ENCODE measurements at places on chromosomes 12 and 14.

GRCh38 chr12:72448089-72448488, 175.9 kb downstream of the TRHDE start:
- DNase-seq: no peak

DNA sequence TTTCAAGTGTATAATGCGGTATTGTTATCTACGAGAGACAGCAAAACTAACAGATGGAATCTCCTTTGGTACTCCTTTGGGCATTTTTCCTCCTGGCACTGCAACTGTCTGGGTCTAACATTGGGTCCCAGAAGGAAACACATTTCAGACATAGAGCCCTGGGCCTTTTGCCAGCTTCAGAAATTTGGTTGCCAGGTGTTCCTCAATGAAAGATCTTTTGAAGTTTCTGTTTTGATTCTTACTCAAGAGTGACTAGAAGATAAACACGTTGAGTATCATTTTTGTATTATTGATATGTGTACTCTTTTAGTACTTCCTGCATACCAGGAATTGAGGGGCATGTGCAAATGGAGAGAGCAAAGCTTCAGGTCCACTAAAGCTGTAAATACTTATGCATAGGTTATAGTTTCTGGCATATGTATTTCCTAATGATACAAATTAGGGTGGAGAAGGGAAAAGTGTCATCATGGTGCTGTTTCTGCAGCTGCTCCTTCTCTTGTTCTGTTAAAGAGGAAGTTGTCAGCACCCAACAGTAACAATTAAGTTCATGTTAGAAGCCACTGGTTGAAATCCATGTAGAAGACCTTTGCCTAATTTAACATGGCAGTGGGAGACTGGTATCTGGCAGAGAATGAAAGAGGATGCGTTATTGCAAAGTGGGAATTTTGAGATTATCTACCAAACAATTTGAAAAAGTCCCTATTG, 53.5 kb downstream of the SLC38A6 start:
- DNase-seq: peak; percentile 48

- DNase-seq: no peak
Measured at GRCh38 chr14:71725922-71726579, 206.2 kb upstream of the RGS6 start.

DNA sequence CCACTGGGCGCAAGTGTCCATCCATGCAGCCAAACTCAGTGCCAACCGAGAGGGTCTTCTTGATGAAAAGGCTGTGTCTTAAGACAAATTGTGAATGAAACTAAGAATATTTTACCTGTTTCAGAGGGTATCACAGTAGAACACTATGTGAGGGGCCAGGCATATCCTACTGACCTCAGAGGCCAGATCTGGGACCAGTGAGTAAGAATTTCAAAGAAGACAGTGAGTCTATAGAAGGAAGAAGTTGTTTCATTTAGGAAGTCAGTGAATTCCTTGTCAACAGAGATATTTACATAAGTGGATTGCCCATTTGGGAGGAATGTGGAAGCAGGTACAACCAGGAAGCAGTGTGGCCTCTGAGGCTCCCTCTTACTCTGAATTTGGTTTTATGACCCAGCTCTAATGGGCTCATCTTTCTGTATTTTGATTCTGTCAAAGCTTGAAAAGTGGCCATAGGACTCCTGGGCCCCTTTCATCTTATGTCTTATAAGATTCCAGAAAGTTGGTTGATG, 137.4 kb downstream of the ZNF664 start:
- DNase-seq: no peak

DNA sequence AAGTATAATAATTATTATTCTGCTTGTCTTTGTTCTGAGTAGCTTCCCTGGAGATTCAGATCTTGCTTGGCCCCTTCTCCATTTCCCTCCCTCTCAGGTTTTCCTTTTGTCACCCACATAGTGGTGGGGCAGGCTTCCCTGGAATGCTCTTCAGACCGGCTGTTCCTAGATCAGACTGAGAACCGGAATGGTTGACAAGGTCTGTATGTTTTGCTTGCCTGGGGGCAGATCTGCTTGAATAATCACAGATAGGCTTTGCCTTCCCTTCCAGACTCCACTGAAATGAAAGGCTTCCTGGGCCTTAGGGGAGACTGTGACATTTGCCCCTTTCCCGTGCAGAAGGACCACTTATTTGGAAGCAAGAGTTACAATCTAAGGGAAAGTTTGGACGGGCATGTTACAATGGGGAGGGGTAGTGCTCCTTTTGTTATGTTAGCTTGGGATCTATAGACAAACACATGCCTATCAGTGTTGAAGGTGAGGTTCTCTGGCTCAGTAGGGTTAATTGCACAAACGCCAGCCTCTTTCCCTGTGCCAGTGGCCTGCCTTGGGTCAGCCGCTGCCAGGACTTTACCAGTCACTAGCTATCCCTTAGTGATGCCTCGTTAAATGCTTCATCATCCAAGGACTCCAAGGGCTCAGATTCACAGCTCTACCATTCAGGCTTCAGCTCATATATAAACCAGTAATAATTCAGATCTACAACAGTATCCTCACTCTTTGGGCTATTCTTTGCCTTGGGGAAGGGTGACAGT, 178.6 kb downstream of the SNAPC1 start:
- DNase-seq: no peak

DNA sequence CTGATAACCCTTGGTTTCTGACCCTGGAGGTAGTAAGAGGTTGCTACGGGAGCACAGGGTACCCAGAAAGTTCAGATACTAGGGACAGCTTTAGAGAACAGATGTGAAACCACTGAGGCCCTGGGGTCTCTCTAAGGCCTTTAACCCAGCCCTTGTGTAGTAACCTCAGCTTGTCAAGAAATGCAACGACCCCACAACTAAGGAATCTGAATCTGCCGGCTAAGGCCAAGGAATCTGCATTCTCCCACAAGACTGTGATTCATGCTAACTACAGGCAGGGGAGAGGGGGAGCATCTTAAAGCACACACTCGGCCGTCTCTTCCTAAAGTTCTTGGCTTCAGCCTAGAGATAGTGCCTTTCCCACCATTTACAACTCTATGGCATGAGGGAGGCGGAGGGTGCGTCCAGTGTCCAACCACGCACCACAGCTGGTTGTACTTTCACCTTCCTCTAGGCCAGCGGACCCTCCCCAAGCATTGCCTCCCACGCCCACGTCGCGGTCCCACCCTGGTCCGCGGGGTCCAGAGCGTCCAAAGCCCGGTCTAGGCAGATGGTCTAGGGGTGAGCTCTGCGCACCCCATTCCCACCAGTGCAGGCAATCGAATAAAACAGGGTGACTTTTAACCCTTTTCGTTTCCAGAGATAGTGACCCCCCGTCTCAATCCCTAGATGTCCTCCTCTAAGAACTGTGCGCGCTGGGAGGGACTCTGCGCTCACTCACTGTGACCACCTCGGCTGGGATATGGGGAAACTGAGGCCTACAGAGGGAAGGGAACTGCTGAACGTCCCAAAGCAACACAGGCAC, 735 bp upstream of the VASH1 start:
- DNase-seq: no peak

GRCh38 chr12:88367231-88367630, 213.0 kb downstream of the KITLG start:
- no peak for DNase-seq

- DNase-seq: no peak
Measured at GRCh38 chr14:35458442-35458841, 53.9 kb upstream of the NFKBIA start.

DNA sequence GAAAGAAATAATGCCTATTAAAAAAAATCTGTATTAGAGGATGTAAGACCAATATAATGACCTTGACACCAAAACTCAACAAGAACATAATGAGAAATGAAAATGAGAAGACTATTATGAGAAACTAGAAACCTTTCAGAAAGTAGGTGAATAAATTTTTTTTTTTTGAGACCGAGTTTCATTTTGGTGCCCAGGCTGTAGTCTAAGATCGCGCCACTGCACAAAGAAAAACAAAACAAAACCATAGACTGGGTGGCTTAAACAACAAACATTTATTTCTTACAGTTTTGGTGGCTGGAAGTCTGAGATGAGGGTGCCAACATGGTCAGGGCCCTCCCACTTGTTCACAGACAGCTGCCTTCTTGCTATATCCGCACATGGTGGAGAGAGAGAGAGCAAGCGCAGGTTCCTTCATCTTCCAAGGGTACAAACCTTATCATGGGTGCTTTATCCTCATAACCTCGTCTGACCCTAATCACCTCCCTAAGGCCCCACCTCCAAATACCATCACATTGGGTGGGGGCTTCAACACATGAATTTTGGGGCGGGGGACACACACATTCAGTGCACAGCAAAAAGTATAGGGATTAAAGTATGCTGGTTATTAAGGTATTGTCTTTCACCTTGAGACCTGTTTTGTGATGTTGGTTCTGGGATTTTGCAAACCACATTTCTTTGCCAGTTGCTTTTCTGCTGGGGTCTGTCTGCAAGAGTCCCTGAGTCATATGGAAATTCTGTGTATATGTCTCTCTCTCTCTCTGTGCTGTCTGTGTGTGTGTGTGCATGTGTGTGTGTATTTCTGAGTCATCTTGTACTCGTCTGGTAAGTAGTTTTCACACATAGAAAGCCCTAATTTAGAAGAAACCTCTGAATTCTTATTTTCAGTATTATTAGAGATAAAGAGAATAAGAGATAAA, 26.2 kb downstream of the ZCRB1 start:
- peak; percentile 97 for DNase-seq

- no peak for DNase-seq
Measured at GRCh38 chr14:66651536-66652220, 143.7 kb downstream of the GPHN start.

- no peak for DNase-seq
Measured at GRCh38 chr12:71810921-71811320, 28.6 kb upstream of the TBC1D15 start.

DNA sequence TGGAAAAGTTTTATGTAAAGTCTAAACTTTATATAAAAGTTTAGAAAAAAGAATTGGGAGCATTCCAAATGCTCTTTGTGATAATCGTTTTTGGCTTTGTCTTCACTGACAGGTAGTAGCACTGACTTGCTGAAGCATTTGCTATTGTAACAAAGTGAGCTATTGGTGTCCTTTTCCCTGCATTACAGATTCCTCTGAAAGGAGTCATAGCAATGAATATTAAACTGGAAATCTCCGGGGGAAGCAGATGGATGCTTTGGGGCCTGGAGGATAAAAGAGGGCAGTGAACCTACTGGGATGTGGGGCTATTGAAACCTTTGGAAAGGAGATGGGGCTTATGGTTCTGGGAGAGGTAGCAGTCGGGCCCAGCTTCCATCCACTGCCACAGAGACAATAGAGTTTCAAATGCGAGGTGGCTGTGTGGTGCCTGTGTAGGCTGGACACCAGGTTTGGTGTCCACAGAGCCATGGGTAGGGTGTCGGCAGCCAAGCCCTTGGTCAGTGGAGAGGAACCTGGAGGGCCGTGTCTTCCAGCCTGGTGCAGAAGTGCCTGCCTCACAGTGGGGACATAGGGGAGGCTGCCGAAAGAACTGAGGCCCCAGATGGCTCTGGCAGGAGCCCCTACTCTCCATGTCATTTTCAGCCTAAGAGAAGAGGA, 10.1 kb downstream of the GSG1 start:
- DNase-seq: no peak

DNA sequence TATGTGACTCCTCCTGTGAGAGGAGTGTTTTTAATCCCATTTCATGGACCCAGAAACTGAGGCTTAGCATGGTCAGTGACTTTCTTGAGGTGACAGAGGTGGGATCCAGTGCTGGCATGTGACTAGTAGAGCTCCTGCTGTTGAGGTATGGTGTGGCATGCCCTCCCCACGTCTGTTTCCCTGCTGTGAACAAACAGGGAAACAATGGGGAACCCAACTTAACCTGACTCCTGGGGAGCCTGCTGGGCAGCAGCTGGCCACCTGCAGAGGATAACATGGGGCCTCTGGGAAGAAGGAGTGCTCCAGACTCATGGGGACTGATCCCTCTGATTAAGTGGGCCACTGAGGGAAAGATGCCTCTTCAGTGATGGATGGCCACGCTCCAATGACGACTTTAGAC, 114.0 kb downstream of the BEGAIN start:
- DNase-seq: no peak

DNA sequence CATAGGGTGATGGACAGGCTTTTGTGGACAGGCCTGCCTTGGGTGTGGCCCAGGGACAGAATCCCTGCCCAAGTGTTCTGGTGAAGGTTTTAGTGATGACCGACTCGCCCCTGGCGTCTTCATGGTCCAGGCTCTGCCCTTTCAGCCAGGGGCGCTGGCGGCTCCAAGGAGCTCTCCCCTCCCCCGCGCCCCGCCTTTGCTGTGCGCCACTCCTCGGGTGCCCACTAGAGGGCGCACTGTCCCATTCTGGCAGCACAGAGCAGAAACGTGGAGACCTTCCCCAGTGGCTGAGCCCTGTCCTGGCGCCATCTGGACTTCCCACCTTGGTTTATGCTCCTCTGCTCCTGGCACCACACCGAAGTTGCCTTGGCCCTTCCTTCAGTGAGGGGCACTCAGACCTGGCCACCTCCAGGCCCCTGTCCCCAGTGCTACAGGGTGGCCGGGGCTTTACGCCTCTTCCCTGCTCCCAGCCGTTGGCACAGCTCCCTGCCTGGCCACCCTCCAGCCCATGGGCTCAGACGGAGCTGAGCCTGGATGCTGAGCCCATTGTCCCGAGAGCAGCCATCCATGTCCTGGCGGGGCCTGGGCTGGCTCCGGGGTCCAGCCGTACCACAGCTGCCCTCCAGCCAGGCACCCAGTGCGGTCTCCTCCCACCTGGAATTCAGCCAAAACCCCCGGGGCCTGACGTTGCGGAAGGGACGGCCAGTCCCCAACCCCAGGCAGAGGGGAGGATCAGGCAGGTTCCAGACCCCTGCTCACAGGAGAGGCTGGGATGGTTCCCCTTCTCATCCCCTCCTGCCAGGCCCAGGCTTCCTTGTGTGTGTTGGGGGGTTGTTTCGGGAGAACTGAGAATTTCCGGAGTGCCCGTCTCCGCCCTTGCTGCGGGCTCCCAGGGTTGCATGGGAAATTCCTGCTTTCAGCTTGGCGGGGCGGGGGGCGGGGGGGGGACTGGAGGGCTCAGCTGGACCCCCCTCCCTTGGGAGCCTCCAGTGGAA, 5.6 kb upstream of the CRIP1 start:
- DNase-seq: no peak

GRCh38 chr12:108630481-108631207, 3.0 kb downstream of the SELPLG start:
- DNase-seq: no peak

GRCh38 chr12:46553911-46554310, 181.3 kb upstream of the SLC38A2 start:
- DNase-seq: no peak

GRCh38 chr12:124610021-124610612, 42.7 kb upstream of the NCOR2 start:
- no peak for DNase-seq

DNA sequence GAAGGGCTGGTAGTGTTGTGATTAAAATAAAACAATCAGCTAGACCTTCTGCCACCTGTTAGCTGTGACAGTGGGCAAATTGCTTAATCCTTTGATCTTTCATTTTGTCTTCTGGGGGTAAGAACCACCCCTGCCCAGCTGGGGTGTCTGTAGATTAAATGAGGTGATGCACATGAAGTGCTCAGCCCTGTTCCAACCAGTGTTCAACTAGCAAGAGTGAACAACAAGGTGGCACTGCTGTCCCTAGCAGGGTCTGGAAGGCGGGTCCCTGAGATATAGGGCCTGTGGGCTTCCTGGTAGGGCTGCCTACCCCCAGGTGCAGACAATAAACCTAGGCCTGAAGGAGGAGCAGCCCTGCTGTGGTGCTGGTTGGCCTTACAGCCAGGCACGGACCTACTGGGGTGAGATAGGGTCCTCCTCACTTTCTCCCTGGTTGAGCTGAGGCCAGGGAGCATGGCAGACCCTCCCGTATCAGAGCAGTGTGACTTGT, 60.6 kb downstream of the ARL6IP4 start:
- no peak for DNase-seq

GRCh38 chr12:11565752-11566151, 83.7 kb upstream of the ETV6 start:
- DNase-seq: no peak

- no peak for DNase-seq
Measured at GRCh38 chr12:92504594-92504981, 198.2 kb upstream of the PLEKHG7 start.

- no peak for DNase-seq
Measured at GRCh38 chr14:21703357-21704326, 30.0 kb upstream of the OR4E1 start.
